ENCODE measurements at places on chromosomes 16 and 17.
A peak's percentile ranks its signal among the peaks of the same experiment; 100 is the strongest.

GRCh38 chr16:81447383-81448101 lies 2.9 kb downstream of the CMIP start:
- no peak for DNase-seq

DNA sequence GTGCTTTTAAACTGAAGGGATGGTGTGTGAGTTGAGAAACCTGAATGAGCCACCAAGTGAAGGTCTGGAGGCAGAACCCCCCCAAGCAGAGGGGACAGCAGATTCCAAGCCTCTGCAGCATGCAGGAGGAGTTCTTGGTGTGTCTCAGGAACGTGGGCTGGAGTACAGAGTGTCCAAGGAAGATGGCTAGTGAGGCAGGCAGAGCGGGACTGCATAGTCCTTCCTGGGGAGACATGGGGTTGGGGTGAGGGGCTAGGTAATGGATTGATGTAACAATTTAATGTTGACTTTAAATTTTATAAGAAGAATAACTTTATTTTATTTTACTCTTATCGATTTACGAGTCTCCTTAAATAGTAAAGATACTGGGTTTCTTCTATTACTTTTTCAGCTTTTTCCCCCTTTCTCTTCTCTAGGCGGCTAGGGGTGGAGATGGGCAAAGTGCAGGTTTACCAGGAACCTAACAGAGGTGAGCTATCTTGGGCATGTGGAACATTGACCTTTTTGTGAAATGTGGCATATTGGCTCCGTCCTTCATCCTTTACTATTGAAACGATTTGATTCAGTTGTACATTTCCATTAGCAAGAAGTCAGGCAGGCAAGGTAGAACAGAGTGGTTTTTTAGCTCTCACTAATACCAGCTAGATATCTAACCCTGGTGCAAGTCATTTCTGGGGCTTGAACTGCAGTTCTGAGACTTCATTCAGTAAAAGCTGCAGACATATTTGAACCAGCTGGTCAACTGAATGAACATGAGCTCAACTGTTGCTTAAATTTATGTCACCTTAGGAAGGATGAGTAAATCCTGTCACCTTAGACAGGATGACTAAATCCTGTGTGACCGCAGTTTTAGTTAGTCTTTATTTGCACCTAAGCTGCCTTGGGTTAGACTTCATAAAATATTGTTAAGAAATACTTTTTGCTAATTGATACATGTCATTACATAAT lies 9.2 kb downstream of the PRPSAP2 start:
- DNase-seq = no peak

DNA sequence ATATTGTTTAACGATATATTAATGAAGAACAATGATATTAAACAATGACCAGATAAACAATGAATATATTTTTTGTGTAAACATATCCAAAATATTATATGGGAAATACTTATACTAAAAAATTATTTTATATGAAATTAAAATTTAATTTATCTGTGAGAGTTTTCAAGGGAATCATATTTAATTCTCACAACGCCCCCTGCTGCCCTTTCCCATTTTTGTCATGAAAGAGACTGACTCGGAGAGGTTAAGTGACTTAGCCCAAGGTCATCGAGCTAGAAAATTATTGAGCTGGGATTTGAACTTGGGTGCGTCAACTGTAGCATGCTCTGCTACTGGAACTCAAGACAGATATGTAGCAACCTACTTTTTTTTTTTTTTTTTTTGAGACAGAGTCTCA lies 7.2 kb upstream of the MYCBPAP start:
- no peak for DNase-seq

DNA sequence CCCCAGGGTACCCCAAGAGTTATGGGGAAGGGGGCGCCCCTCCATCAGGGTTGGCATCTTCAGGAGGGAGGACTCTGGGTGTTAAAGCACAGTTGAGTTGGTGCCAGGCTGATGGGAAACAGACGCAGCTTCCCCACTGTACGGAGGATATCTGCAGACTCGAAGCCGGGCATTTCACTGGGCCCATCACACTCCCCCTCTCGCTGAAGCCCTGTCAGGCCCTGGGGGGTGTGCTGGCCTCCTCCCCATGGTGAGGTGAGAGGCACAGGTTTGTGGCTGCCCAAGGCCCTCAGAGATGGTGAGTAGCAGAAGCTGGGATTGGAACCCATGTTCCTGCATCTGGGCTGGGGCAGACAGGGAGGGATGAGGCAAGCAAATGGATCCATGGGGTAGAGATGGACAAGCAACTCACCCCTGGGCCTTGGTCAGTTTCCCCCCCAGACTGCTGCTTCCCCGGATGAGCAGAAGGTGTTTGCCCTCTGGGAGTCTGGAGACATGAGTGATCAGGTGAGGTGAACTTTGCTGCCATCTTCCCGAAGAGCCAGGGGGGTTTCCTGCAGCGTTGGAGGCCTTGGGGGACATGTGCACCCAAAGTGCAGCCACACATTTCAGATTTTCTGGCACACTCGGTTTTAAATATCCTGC lies 31.0 kb downstream of the POLR3E start:
- no peak for DNase-seq

DNA sequence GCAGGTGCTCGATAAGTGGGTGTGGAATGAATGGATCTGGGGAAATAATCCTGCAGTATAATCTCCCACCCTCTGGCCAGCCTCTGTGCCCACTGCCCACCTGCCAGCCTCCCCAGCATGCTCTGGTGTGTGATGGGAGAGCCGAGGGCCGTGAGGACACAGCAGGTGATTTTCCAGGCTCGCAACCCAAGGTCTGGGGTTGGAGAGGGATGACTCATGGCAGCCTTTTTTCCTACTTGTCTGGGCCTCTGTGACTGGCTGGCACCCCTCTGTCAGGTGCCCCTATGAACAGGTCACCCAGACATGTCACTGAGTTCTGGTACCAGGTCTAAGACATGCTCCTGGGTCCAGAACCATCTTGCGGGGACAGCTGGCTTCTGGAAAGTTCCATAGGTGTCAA lies 385.7 kb upstream of the TNRC6C start:
- DNase-seq = no peak

DNA sequence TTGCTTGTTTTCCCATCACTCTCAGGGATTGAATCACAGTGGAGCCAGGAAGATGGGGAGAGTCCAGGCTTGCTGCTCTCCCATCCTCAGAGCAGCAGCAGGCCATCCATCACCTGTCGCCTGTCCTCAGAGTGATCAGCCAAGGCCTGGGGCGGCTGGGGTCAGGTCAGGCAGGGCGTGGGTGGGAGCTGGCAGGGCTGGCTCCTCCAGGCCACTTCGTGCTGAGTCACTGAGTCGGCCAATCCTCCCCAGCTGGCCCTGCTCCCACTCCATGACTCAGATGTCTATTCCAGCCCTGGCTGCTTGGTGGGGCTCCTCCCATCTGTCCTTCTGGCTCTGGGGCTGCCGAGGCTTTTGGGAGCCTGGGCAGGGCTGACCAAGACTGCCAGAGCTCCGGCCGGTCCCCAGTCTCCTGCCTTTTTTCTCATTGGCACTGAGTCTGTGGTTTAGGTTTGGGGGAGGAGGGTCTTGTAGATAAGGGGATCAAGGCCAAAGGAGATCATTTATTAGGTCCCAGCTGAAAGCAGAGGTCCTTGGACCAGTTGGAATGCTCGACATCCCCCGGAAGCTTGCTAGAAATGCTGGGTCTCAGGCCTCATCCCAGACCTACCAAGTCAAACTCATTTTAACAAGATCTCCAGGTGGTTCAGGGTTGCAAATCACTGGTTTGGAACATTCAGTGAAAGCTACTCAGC lies 72.7 kb downstream of the ABCC1 start:
- DNase-seq = no peak

DNA sequence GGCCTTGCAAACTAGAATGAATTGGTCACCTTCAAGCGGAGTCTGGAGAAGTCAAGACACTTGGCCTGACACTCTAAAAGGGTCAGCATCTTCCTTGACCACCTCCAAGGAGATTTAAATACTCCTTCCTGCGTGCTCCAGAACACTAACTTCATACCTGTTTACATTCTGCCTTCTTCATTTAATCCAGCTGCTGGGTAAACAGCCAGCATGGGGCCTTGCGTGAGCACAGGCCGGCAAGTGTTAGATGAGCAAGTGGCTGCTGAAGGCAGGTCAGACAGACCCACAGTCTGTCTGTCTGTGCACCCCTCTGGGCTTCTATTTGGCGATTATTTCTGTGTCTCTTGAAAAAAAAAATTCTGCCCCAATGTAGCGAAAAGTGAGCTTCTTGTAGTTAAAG lies 153.8 kb downstream of the MSI2 start:
- DNase-seq = no peak

DNA sequence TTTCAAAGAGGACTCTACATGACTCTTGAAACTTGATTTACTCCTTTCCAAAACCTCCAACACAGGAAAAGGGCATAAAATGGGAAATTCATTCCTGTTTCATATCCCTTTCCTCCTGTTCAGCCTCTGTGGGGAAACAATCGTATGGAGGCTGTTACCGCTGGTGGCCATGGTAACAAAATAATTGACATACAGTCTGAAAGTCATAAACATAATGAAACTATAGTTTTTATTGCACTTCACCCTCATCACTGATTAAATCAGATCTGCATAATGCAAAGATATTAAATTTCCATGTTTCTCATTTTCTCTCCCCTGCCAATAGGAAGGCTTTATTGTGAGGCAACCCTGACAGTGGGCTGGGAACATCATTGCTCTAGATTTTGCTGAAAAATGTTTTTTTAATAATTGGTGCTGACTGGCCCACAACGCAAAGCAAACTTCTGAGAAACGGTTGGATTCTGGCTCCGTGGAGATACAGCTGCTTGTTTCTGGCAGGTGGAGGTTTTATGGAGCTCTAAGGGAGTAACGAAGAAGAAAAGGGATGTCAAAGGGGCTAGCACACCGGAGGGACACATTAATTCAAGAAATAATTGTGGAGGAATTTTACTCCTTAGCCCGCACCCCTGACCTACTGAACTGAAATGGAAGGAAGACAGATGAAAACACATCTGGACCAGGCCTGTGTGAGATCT lies 154.2 kb upstream of the SHISA6 start:
- DNase-seq = no peak

DNA sequence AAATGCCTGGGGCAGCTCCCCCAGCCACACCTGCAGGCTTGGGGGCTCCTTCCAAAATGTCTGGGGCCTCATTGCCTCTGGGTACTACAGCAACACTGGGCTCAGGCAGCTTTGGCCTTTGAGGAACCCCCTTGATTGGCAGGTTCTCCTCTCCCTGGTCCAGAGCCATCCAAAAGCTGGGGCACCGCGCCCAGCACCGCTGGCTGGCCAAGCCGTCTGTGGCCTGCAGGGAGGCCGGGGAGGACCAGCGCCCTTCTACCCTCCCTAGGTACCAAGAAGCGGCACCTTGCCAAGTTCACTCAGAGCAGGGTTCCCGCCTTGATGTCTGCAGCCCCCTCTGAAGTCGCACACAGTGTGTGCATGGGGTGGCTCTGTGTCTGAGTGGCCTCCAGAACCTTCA lies 30.1 kb downstream of the TIMM22 start:
- DNase-seq = no peak

GRCh38 chr17:64551461-64551860 lies 44.7 kb downstream of the CEP95 start:
- DNase-seq = no peak

GRCh38 chr16:67386861-67387455 lies 6.3 kb downstream of the TPPP3 start:
- DNase-seq = no peak

- DNase-seq = peak; percentile 90
These were observed 5.8 kb upstream of the RARA start for GRCh38 chr17:40303009-40303657.

- DNase-seq = no peak
These were observed 19.6 kb upstream of the SREBF1 start for GRCh38 chr17:17856386-17856785.

- DNase-seq = no peak
These were observed 125.3 kb downstream of the FTO start for GRCh38 chr16:53829186-53829747.

DNA sequence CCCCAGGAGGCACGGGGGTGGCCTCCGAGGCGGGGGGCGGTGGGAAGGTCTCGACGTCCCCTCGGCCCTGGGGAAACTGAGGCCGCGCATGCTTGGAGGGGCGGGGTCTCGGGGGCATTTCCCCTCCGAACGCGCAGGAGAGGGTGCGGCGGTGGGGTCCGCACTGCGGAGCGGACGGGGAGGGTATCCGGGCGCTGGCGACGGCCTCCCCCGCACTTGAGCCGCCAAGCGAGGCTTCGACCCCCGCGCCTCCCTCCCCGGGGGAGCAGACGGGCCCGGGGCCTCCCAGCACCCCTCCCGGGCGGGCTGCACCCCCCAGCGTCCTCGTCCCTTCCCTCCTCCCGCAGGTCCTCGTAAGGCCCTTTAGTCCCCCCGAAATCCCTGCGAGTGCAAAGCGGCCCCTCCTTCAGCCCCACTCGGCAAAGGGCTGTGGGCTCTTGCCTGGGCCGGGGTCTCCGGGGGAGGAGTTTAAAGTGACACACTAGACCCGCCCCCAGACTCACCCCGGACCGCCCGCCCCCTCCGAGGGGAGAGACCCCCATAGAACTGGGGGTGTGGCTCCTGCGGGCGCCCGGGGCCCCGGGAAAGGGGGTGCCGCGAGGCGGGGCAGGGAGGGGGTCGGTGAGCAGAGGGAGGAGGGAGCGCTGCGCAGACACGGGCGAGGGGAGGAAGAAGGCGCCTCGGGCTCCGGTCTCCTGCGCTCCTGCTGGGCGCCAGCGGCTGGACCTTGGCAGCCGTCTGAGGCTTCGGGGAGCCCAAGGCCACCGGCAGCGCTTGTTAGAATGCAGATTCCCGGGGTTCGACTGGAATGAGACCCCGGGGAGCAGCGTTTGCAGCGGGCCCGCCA lies 632 bp downstream of the BAIAP3 start:
- no peak for DNase-seq

GRCh38 chr17:49359990-49360795 lies 1.9 kb downstream of the ZNF652 start:
- no peak for DNase-seq

- no peak for DNase-seq
These were observed 49.3 kb downstream of the GRB7 start for GRCh38 chr17:39787041-39787440.

- DNase-seq = no peak
These were observed 4.2 kb upstream of the CCNF start for GRCh38 chr16:2425008-2425518.

DNA sequence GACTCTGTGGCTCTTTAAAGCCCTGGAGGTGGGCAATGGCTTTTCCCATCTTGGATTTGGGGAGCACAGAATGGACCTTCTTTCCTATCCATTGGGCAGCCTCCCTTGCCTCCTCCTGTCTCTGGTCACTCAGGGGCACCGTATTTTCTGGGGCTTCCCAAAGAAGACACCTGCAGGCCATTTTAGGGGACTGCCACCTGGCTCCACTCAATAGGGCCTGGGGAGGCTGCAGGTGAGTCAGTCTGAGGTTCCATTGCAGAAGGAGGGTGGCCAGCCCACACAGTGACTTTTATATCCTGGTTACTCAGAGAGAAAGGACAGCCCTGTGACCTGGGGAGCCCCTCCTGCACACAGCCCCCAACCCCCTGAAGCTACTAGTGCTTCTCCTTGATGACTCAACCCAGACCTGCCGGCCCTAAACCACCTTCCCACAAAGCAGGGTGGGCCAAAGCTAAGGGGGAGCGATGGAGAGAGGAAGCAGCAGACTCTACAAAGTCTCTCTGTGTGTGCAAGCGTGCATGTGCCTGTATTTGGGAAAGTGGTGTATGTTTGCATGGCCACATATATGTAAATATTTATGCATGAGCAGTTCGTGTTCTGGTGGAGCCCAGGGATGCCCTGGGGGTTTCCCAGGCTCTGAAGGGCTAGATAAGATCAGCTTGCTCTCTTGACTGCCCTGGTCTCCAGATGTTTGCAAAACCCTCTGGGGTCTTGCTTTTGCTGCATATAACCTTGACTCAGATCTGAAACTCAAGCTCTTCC lies 5.0 kb downstream of the CX3CL1 start:
- DNase-seq = no peak

GRCh38 chr17:20993863-20994778 lies 48.7 kb downstream of the USP22 start:
- DNase-seq = no peak

- no peak for DNase-seq
These were observed 37.5 kb upstream of the GPR139 start for GRCh38 chr16:20111143-20111542.

All from NCI-H1092 treated with DMSO at 0.1 percent for 48 hours (cell line).